ENCODE measurements at places on chromosomes 12 and 14.

GRCh38 chr12:14138495-14138894 lies 157.1 kb upstream of the GRIN2B start:
- no peak for DNase-seq

- no peak for DNase-seq
These were observed 27.8 kb downstream of the KCNA5 start for GRCh38 chr12:5071496-5071895.

DNA sequence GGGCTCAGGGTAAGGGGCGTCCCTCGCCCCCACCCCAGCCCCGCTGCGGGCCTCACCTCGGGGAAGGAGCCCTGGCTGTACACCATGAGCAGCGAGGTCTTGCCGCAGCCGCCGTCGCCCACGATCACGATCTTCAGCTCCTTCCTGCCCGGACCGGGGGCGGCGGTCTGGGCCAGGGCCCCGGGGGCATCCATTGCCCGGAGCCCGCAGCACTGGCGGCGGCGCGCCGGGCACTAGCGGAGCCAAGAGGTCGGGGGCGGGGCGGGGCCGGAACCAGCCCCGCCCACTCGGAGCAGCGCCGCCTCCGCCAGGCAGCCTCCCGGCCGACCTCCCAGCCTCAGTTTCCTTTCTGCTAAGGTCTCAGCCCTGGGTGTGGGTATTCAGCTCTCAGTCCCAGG lies at the start of gene RHOF:
RHOF (minus strand) TSS at position 249 of the 398 bp plus-strand sequence; CDS start at position 194, 55 bp downstream.
- DNase-seq: no peak

- DNase-seq: no peak
These were observed 365.8 kb downstream of the CACNA1C start for GRCh38 chr12:2418579-2418978.

DNA sequence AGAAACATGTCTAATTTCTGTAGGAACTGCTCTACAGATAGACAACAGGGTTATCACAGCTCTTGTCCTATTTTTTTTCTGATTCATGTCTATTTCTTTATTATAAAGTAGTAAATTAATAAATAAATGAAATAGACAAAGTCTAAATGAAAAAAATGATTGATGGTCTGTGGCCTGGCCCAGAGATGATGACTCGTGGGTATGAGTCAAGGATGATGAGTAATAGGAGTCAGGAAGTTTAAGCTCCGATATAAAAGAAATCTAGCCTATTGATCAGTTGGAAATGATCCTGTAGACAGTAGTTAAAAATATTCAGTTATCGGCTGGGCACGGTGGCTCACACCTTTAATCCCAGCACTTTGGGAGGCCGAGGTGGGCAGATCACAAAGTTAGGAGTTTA lies 90.6 kb upstream of the RTL1 start:
- no peak for DNase-seq

DNA sequence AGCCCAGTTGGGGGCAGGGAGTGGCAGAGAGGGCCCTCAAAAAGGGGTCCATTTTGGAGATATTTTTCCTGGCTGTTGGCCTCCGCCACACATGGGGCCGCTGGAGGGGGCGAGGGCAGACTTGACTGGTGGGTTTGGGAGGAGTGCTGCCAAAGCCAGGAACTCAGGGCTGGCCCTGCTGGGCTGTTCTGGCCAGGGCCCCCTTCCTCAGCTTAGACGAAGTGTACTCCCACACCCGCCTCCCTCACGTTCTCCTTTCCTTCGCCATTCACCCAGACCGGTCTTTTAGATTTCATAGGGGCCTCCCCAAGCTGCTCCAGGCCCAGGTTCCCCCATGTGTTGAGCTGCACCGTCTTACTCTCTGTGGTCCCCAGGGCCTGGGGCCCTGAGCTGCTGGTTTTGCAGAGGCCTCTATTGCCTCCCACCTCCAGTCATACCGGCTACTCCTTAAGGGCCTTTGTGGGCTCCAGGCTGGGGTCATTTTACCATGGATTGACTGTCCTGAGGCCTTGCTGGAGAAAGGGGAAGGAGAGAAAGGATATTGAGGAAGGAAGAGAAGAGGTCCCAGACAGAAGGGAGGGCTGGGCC lies 1.3 kb downstream of the KRT7 start:
- DNase-seq: no peak

GRCh38 chr12:26855337-26855736 lies 22.3 kb upstream of the ITPR2 start:
- no peak for DNase-seq

DNA sequence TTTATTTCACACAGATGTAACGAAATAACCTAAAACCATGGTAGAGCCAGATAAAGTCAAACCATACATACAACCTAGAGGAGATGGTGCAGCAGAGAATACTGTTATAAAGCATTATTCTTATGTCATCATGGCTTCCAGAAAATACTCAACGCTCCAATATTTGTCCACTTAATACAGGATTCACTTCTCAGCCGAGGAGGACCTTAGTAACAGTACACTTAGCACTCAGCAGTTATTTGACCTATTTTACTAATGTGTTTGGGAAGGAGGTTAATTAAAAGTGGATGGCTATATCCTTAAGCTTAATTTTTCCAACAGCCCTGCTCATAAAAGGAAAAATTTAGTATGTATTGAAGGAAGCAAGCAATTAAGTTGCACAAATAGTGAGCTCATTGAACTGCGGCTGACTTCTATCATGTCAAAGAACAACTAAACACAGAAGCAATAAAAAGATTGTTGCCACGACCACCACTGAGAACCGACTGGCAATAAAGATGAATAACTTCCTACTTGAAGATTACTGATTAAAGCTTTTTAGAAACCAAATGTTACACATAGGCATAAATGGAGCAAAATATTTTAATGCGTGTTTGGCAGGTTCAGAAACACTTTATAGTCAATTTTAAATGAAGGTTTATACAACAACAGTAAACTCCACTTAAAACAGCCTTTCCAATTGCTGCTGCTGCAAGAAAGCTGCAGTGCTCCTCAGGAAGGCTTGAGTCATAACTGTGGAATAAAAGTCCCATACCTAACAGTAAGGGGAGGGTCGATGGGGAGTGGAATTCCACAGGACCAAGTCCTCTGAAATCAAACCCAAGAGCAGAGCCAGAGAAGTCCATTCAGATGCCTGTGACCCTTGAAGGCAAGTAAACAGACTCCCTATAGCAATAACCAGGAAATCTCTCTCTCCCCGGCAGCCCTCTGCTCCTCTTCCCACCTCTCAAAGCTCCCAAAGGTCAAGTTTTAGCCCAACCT lies 218.9 kb upstream of the CDKN3 start:
- no peak for DNase-seq

- DNase-seq: no peak
These were observed 118.9 kb downstream of the GPR135 start for GRCh38 chr14:59346329-59346728.

DNA sequence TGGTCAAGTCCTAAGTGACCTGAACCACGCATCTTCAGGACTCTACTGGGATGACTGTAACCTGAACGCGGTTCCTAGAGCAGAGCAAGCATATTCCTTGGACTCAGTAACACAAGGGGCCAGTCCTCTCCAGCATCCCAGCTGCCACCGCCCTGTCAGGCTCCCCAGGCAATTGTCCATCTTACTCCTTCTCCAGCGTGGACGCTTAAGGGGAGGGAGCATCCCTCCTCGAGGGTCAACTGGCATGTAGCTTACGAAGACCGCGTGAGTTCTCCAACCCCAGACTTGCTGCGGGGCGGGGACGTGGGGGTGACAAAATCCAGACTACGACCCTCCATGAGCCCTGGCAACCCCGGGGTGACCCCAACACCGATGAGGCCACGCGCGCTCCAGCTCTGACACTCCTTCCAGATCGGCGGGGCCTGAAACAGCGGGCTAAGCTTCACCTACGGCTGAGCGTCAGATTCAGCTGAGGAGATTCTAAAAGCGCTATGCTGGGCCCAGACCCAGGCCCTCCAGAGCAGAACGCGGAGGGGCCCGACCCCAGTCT lies 846 bp upstream of the MTHFD1 start:
- DNase-seq: no peak

- DNase-seq: no peak
These were observed 12.8 kb downstream of the STX2 start for GRCh38 chr12:130826151-130826801.

DNA sequence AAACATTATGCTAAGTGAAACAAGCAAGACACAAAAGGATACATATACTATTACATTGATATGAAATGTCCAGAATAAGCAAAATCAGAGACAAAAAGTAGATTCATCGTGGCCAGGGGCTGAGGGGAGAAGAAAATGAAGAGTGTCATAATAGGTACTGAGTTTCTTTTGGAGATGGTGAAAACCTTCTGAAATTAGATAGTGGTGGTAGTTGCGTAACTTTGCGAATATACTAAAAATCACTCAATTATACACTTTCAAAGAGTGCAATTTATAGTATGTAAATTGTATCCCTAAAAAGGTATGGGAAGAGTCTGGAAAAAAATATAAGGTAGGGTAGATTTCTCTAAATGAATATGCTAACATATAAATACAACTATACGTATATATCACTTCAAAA lies 22.2 kb downstream of the KANSL2 start:
- DNase-seq: no peak

DNA sequence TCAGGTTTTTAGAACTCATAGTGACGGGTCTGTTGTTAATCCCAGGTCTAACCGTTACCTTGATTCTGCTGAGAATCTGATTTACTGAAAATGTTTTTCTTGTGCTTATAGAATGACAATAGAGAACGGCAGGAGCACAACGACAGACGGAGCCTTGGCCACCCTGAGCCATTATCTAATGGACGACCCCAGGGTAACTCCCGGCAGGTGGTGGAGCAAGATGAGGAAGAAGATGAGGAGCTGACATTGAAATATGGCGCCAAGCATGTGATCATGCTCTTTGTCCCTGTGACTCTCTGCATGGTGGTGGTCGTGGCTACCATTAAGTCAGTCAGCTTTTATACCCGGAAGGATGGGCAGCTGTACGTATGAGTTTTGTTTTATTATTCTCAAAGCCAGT lies 34.4 kb downstream of the PSEN1 start:
- no peak for DNase-seq

DNA sequence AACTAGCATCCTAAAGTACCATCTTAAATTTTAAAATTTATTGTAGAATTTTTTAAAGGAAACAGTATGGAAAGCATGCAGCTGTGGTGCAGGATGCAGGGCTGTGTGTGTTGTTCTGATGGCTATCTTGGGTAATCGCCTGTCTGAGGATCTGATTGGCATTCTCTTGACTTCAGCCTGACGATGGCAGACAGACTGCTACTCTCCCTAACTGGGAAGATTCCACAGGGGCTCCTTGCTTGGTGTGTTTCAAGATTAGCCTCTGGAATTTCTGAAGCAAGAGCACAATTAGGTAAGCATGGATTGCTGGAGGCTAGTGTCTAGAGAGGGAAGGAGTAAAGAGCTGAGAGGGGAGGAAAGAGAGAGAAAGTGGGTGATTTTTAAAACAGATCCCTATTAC lies 696.8 kb upstream of the LRFN5 start:
- no peak for DNase-seq

GRCh38 chr12:21940549-21941505 lies at the start of gene ABCC9:
TSS of gene ABCC9 (minus strand) at chr12:21941426. CDS start at chr12:21936674, 4,752 bp downstream.
- no peak for DNase-seq

DNA sequence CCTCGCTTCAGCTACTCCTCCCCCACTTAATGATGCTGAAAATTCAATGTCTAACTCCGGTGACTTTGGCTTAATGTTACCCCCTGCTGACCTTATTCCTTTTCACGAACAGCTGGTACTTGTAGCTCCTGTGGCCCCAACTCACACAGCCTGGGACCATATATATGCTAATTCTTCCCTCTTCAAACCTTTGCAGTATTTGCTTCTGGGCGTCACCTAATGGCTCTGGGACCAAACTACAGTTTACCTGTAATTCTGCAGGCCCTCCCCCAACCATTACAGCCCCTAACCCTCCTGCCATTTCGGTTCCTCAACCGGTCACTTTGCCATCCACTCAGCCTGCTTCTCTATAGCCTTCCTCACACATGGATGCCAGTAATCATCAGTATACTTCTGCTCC lies 29.6 kb upstream of the C12orf75 start:
- no peak for DNase-seq

- DNase-seq: no peak
These were observed 69.8 kb upstream of the PYGL start for GRCh38 chr14:51014086-51014485.

GRCh38 chr12:132218527-132218875 lies 74.2 kb downstream of the NOC4L start:
- DNase-seq: no peak

DNA sequence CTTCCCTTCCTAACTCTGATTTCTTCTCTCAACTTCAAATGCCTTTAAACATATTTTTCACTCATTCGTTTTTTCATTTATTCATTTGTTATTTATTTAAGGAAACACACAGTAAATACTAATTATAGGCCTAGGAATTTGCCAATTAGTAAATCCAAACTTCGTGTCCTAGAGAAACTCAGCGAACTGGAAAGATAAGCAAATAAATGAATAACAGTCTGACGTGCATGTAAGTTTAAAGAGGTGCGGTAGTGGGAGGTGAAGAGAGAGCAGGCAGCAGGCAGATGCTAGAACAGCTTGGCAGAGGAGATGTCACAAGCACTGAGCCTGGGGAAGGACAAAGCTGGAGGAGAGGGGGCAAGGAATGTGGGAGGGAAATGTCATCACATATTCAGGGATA lies 228.2 kb downstream of the DPY19L2 start:
- no peak for DNase-seq

GRCh38 chr12:11136075-11136474 lies 1.6 kb upstream of the TAS2R30 start:
- DNase-seq: no peak

- no peak for DNase-seq
These were observed 25.5 kb downstream of the CLECL1 start for GRCh38 chr12:9707356-9707755.

- DNase-seq: no peak
These were observed 134.4 kb upstream of the GRIP1 start for GRCh38 chr12:66813137-66813892.

DNA sequence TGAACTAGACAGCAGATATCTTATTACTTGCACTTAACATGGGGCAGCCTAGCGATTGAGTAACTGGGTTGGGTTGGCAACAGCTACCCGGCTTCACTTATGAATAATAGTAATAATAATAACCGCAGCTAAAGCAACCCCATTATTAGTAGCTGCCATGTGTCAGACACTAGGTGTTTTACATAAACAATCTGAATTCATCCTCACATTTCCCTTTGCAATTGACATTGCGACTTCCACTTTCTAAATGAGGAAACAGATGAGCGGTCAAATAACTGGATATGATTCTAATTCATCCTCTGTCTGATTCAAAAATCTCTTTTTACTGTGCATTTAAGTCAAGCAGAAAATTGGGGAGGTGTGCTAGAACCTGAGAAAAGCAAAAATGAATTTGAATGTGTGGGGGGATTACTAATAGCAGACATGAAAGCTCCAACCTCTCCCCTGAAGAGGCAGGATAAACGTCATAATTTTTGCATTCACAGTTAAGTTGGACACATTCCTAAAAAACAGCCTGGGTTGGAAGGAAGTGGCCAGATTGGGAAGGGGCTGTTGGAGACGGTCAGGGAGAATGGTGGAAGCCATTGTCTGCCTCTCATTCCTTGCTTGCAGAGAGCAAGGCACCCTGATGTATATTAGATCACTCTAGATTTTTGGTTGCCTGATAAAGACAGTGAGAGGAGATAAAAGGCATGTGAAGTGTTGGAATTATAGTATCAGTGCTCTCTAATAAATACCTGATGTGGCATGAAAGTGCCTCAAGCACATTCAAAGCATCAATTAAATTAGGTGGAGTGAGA lies 13.1 kb downstream of the EMP1 start:
- no peak for DNase-seq
